LoVo (cell line): ENCODE measurements at places on chromosomes 13 and 19.
A peak's percentile ranks its signal among the peaks of the same experiment; 100 is the strongest.

DNA sequence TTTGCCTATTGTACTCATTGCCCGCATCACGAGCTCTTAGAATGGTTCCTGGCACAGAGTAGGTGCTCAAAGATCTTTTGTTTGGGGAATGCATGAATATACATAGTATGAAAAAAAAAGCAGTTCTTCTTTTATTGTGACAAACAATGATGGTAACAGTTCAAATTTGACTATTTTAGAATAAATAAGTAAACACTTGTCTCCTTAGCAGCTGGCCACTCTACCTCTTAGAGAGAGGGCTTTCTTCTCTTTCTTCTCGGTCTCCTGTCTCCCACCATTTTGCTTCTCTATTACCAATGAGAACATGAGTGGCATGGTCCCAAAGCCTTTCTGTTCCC lies 639 bp upstream of the SLAIN1 start:
- no peak for DNase-seq

DNA sequence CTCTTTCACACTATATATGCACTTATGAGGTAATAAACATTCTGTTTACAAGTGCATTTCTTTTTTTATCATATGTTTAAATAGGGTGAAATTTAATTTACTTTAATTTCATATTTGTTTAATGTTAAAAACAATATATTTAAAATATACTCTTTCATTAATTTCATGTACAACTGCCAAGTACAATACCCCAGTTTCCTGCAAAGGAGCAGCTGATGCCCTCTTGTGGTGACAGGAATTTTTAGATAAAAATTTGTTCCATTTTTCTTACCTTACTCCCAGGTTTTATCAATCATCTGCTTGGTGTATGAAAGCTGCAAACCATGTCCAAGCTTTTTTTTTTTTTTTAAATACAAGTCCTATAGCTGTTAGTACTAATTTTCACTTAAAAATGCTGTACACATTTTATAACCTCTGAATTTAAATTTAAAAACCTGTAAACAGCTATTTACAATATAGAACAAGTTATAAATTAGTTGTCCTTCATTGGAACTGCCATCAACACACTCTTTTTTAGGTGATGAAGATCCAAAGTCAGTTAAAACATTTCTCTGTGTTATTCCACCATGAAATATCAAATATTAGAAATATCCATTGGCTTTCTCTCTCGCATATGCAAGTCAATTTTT lies 4.9 kb downstream of the PCDH20 start:
- peak; percentile 34 for DNase-seq

DNA sequence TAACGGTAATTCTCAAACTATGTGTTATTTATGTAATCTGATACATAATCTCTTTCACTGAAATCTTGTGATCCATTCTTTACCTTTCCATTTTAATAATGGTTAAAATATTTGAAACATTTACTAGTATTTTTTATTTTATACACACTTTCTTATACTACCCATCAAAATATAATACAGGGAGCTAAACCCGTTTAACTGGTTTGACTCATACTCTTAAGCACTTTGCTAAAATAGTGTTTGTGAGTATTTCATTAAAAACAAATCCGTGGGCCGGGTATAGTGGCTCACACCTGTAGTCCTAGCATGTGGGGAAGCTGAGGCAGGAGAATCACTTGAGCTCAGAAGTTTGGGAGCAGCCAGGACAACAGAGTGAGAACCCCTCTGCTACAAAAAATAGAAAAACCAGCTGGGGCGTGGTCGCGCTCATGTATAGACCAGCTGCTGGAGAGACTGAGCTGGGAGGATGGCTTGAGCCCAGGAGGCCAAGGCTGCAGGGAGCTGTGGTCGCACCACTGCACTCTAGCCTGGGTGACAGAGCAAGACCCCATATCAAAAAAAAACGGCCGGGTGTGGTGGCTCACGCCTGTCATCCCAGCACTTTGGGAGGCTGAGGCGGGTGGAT lies 43.8 kb upstream of the DCUN1D2 start:
- no peak for DNase-seq

GRCh38 chr19:13398780-13399726 lies 107.2 kb downstream of the CACNA1A start:
- DNase-seq = no peak

DNA sequence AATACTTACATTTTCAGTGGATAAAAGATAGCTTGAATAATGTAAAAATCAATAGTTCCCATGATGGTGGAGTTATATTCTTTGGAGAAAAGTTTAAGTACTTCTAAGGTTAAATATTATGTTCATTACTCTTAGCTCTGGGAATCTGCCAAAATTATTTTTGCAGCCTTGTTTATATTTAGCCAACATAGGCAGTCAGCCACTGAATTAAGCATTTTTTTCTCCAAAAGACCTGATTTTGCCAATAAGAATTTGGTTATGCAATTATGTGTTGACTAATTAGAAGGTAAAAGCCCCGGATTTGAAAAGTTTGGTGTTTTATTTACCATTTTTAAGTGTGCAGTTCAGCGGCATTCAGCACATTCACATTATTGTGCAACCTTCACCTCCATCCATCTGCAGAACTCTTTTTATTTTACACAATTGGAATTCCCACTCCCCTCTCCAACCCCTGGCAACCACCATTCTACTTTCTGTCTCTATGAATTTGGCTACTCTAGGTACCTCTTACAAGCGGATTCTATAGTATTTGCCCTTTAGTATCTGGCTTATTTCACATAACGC lies 90.1 kb upstream of the C1QTNF9B start:
- no peak for DNase-seq

DNA sequence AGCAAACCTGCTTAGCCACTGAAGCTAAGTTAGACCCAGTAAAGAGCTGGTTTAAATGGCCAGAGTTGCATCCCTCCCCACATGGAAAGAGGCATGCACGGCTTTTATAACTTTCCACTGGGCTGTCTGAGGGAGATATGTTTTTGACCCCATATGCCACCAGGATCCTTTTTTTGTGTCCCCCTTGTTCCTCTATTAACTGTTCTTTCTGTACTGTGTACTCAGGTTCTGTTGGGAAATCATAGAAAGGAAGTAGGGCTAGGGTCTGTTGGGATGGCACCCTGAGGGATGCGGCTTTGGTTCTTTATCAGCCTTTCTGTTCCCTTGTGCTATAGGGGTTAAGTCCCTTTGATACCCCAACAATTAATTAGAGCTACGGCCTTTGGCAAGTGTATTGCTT lies 12.2 kb upstream of the TM9SF2 start:
- no peak for DNase-seq

DNA sequence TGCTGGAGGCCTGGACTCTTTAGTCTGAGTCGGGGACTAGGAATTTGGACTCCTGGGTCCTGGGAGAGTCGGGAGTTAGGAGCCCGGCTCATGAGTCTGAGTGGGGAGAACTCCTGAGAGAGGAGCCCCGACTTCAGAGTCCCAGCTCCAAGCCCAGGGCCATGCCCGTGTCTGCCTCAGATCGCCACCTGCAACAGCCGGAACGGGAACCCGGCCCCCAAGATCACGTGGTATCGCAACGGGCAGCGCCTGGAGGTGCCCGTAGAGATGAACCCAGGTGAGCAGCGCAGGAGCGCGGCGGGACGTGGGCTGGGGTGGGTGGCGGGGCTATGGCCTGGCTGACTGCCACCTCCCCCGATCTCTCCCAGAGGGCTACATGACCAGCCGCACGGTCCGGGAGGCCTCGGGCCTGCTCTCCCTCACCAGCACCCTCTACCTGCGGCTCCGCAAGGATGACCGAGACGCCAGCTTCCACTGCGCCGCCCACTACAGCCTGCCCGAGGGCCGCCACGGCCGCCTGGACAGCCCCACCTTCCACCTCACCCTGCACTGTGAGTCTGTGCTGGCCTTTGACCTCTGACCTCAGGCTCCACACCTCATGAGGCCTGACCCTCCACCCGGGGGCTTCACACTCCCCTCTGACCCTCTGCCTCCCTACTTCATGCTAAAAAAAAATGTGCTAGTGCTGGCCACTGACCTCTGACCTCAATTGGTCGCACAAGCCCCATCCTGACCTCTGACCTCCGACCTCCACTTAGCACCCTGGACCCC lies 4.4 kb downstream of the BCAM start:
- DNase-seq = no peak

DNA sequence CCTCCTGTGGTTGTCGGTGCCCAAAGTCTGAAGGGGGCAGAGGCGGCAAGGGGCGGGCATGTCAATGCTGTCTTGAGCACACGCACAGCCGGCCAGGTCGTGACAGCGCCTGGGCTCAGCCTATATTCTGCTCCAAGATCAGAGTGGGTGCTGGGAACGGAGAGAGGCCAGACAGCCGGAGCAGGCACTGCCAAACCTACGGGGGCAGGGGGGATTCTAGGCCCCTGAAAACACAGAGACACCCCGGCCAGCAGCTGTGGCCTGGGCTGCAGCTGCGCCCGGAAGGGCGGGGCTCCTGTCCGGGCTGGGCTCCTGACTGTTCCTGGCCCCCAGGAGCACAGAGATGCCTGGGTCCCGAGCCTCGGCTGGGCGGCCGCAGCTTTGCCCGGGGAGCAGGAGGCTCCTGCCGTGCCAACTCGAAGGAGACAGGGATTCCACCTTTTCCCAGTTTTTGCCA lies 2662.9 kb upstream of the PCDH20 start:
- DNase-seq = no peak

GRCh38 chr19:18469069-18469846 lies 31.3 kb upstream of the ISYNA1 start:
- no peak for DNase-seq

- no peak for DNase-seq
These were observed 763.1 kb upstream of the SLITRK1 start for GRCh38 chr13:84645196-84646012.

DNA sequence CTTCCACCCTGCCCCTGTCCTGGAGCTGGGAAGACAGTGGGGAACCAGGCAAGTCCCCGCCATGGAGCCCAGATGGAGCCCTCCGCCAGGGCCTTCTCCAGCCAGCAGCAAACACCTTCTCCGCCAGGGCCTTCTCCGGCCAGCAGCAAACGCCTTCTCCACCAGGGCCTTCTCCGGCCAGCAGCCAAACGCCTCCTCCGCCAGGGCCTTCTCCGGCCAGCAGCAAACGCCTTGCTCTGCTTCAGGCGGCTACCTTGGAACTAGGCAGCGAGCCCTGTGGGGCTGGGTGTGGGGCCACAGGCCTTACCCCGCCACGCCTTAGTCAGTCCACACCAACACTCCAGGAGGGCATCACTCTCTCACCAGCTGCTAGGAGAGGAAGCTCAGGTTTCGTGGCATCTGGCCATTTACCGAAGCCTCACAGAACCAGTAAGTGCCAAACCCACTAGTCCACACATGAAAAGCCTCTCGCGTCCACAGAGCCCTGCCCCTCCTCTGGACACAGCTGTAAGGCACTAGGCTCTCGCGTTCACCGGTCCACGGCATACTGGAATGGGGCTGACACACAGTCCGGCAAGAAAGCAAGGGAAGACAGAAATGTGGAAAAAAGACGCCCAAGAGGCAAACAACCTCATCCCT lies 41.0 kb downstream of the MLLT1 start:
- DNase-seq = no peak

DNA sequence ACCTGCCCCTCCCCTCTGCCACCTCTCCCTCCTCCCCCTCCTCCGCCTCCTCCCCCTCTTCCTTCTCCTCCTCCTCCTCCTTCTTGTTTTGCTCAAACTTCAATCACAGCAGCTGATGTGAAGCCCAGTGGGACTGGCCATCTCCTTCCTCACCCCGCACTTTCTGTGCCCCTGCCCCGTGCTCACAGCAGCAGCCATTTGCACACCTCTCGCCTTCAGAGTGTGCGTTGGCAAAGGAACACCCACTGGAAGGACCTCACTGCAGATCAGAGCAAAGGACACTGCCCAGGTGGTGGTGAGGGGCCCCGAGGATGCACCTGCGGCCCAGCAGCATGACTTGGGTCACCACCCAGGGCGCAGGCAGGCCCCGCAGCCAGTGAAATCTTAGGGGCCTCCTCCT lies 98.8 kb downstream of the SOX1 start:
- DNase-seq = no peak

GRCh38 chr13:94214121-94214520 lies 265.4 kb downstream of the DCT start:
- DNase-seq = no peak

DNA sequence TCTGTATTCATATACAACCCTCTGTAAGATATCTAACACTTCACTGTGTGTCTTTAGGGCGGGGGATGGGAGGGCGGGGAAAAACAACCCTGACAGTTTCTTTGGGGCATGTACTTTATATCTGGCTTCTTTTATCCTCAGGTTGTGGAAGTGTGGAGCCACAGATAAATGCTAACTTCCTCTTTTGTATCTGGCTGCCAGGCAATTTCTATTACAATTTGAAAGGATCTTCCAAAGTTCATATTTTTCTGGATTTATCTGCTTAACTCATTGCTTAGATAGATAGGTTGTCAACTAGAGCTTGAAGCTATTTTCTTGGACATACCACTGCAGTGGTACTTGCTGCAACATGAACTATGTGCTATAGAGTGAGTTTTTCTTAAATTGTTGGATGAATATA lies 393.0 kb downstream of the LMO7 start:
- no peak for DNase-seq
